ENCODE measurements at places on chromosomes 2 and 18.

GRCh38 chr18:49547701-49548100, 14.2 kb upstream of the LIPG start:
- DNase-seq = no peak

DNA sequence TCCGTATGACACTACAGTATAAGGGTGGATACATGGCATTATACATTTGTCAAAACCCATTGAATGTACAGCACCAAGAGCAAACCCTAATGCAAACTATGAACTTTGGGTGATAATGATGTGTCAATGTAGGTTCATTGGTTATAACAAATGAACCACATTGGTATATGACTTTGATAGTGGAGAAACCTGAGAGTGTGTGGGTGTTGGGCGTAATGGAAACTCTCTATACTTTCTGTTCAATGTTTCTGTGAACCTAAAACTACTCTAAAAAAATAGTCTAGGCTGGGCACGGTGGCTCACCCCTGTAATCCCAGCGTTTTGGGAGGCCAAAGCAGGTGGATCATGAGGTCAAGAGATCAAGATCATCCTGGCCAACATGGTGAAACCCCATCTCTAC, 6.5 kb upstream of the ACTG2 start:
- DNase-seq = no peak

DNA sequence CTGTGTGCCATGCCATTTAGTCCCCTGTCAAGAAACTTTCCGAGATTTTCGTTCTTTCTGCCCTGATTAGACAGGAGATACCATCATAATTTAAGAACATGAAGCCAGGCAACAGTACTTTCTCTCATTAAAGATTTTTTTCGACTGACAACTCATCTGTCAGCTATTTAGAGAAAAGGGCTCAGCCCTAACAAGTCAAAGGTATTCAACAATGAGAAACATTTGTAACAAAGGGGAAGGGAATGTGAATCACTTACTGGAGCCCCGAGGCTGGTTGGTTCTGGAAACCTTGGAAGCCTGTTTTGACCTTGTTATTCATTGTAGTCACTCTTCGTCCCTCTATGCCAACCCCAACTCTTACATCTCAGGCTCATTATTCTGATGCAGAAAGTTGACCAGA, 199.4 kb downstream of the SPP2 start:
- DNase-seq = no peak

DNA sequence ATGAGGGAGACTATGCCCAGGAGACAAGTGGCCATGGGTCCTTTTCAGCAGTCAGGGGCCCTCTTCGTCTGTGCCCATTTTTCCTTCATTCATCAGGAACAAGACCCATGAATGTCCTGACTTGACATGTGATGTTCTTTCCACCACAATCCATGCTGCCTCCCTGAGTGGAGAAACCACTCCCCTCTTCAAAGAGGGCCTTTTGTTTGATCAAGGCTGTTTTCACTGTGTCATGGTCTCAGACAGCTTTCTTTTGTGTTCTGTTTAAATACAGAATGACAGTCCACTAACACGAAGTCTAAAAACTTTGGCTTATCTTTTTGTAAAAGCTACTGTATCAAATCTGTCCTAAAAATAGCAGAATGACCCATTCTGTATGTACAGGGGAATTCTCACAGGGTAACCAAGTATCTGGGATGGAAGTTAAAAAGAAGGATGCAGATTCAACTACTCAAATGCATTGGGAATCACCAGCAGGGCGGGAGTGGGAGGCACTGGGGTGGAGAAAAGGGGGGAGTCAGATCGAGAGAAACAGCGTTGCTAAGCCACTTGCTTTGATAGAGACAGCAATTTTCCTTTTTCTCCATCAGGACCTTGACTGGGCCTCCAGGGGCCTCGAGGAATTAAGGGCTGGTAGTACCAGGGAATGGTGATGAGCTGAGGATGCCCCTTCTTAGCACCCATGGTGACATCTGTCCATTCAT, 13.9 kb downstream of the LRP2 start:
- DNase-seq = no peak

DNA sequence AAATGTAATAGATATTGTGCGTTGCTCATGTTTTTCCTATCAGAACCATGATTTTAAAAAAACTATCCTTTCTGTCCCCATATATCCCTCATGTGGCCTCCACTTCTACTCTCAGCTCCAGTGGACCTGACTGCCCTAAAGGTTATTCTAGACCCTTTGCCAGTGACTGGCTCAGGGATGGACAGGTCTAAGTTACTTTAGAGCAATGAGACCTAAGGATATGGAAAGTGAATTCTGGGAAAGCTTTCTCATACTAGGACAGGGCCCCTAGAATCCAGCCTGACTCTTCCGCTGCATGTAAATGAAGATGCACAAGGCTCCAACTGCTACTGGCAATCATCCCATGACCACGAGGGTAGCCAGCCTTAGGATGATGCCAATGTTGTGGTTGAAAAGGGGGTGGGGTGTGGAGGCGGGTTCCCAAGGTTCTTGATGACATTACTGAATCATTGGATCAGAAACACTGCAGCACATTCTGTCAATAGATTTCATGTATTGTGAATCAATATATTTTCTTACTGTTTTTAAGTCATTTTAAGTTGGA, 21.3 kb downstream of the C2orf69 start:
- DNase-seq = no peak

DNA sequence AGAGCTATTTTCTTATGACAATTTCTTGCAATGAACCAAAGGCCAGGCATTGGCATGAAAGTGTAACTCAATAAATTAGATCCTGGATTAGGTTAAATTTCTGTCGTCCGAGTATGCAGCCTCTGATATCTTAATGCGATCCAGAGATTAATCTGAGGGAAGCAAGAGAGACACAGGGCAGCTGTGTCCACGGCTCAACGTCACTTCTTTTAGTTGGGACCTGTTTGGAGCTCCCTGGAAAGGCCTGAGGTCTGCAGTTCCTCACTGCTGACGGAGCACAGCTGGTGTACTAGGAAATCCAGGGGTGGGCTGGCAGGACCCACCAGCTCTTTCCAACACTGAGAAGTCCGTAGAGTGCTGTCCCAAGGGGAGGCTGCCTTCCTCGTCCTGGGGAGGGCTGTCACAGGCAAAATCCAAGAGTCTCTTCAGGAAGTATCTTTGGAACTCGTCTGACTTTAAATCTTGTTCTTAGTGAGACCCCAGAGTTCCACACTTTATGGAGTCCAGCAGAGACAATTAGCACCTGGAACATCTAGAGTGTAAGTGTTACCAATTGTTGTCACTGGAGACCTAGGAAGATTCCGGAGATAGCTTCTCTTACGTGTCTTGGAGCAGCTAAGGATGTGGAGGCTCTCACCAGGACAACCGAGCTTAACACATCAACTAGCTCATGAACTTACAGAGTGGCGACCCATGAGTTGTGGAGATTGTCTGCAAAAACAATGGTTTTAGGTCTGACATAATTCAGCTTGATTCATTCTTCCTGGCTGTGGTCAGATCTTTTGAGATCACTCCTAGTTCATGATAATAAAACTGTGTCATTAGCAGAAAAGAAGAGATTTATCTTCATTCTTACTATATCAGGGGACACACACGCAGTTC, 173.7 kb downstream of the ACKR3 start:
- no peak for DNase-seq

GRCh38 chr2:198518935-198519334, 714.5 kb downstream of the PLCL1 start:
- no peak for DNase-seq

- DNase-seq = no peak
Measured at GRCh38 chr2:160168878-160169277, 31.2 kb downstream of the ITGB6 start.

- no peak for DNase-seq
Measured at GRCh38 chr2:199302851-199303250, 154.9 kb downstream of the SATB2 start.

- no peak for DNase-seq
Measured at GRCh38 chr2:240982821-240983281, 15.6 kb upstream of the SNED1 start.

Measured in stimulated activated CD8-positive, alpha-beta memory T cell treated with anti-CD3 and anti-CD28 coated beads, Interleukin-4, amount 100 ng/mL, for 1 hour (primary cell).